ENCODE measurements at places on chromosomes 2 and 18. TPM values are rescaled to one million over a fixed set of nuclear protein-coding genes. Genes with fewer than 3 reads are reported as not detected.

EMILIN2 gene
- total RNA-seq: 8.4 TPM

GCKR gene
- total RNA-seq: 0.22 TPM

MOGAT1 gene
- total RNA-seq: not detected

RGPD8 gene
- total RNA-seq: 9.5 TPM

C1GALT1C1L gene
- total RNA-seq: 0.50 TPM

ASB18 gene
- total RNA-seq: not detected

UPP2 gene
- not detected for total RNA-seq

RAMP1 gene
- total RNA-seq: 13.1 TPM

ANKRD62 gene
- total RNA-seq: not detected

DNER gene
- total RNA-seq: 0.55 TPM

NCKAP5 gene
- total RNA-seq: 1.6 TPM

SKA1 gene
- total RNA-seq: 9.9 TPM

ST8SIA3 gene
- total RNA-seq: not detected

EFHD1 gene
- not detected for total RNA-seq

TOGARAM2 gene
- 0.11 TPM for total RNA-seq

CABYR gene
- 7.2 TPM for total RNA-seq

CCBE1 gene
- 21.2 TPM for total RNA-seq

GPC1 gene
- 70.9 TPM for total RNA-seq

ADCYAP1 gene
- total RNA-seq: not detected

ATP8B1 gene
- total RNA-seq: 46.1 TPM

IL37 gene
- total RNA-seq: not detected

MRPL44 gene
- total RNA-seq: 36.0 TPM

IL1A gene
- 0.12 TPM for total RNA-seq

YWHAQ gene
- total RNA-seq: 420 TPM

OR6B2 gene
- total RNA-seq: not detected

WDR54 gene
- 51.6 TPM for total RNA-seq

CNNM4 gene
- total RNA-seq: 5.6 TPM

PLGLB1 gene
- total RNA-seq: 0.22 TPM

FTCDNL1 gene
- total RNA-seq: 4.1 TPM

RNF152 gene
- total RNA-seq: 15.4 TPM

POTEI gene
- not detected for total RNA-seq

NR4A2 gene
- total RNA-seq: 0.11 TPM

All from uterine smooth muscle cell (primary cell).